T-helper 22 cell (primary cell): ENCODE measurements at places on chromosomes 11 and 22.

DNA sequence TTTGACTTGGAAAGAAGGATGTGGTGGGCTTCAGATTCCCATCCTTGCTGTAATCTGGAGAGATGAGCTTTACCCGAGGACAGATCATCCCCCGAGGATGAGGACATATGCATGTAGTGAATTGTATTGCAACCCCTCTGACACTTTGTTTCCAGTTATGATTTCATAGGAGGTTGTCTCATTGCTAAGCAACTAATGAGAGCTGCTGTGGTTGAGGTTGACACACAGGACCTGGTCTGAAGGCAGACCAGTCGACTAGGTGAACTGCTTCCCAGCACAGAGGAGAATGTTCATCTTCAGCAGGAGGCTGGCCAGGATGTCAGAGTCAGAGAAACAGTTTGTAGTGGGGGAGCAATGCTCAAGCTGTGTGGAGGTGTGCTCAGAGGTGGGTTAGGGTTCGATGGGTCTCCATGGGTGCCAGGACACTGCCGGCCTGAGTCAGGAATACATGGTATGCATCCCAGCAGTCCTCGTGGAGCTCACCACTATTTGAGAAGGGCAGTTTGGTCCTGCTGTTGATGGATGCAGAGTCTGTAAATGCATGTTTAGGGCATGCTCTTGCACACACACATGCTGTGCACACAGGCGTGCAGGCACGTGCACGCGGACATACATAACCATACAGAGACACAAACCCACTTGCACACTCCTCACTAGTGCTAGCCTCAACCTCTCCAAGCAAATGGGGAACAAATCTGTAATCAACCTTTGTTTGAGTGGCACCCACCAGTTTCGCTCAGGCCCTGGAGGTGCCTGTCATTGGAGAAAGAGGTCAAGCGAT, 153.7 kb downstream of the TBC1D22A start:
- DNase-seq, result no peak

GRCh38 chr11:94768602-94769541, 716 bp downstream of the AMOTL1 start:
- DNase-seq, result no peak

- DNase-seq, result no peak
These were observed 38.2 kb downstream of the TOM1 start for GRCh38 chr22:35337932-35338331.

GRCh38 chr11:42595876-42596275, 715.9 kb upstream of the API5 start:
- no peak for DNase-seq

GRCh38 chr22:47624252-47625012, 862.0 kb downstream of the TBC1D22A start:
- no peak for DNase-seq

- no peak for DNase-seq
These were observed 12.2 kb upstream of the SERPING1 start for GRCh38 chr11:57585301-57585700.

DNA sequence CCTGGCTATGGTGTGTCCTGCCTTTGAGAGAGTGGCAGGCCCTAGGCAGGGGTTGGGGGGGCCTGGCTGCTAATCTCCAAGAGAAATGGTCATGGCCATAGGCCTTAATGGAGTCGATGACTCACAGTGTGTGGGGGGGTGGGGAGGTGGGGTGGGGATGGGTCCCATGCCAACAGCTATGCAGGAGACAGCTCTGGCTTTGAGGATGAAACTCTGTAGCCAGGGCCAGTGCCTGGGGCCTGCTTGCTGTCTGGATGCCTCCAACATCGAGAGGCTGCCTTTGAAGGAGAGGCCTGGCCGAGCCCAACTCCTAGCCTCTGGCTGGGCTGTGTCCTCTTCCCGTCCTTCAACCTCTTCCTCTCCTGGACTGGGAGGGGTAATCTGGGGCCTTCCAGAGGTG, 23.9 kb upstream of the TSPAN18 start:
- DNase-seq, result no peak

DNA sequence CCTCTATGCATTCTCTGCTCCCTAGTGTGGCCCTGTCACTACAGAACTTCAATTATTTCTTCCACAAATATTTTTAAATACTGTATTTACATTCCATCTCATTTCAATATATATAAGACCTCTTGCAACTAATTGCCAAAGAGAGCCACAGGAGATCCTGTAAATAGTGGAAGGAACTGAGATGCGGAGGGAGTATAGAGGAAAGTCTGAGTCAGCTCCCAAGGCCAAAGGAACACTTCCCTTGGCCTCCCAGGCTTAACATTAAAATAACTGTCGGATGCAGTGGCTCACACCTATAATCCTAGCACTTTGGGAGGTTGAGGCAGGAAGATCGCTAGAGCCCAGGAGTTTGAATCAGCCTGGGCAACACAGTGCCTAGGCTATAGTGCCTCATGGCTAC, 31.2 kb downstream of the RBFOX2 start:
- no peak for DNase-seq

DNA sequence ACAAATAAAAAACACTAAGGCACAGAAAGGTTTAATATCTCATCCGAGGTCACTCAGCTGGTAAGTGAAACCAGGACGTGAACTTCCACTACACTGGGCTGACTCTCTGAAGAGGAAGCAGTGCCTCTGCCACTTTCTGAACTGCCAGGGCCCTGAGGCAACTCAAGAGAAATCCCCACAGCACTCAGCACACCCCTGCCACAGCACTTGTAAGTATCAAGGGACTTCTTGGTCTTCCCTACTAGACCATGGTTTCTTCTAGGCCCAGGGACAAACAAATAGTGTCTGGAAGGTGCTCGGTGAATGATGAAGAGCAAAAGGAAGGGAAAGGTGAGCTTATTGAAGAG, 49.7 kb downstream of the RPL27A start:
- DNase-seq, result no peak

- DNase-seq, result no peak
These were observed 1225.7 kb downstream of the JRKL start for GRCh38 chr11:97615546-97615945.

GRCh38 chr22:17318817-17319216, 50.4 kb upstream of the CECR2 start:
- no peak for DNase-seq

GRCh38 chr11:16356057-16356760, at the start of gene SOX6:
TSS of gene SOX6 (minus strand) at chr11:16356546. CDS start at chr11:16341248, 15,298 bp downstream.
- no peak for DNase-seq

- no peak for DNase-seq
These were observed 6.1 kb downstream of the STK33 start for GRCh38 chr11:8587915-8588314.

DNA sequence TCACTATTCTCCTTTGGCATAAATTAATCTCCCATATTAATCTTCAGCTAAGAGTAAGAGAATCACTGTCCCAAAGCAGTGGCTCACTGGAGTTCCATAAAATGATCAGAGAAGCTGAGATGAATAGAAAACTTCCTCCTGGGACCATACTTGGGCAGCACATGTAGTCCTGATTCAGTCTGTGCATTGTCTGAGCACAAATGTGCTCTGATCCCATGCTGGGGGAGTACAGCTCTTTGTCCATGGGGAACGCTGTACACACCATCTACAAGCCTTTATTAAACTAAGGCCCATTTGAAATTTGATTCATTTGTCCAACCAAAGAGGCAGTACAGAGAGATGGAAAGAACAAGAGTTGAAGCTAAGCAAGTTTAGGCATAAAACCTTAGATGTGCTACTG, 147.4 kb upstream of the PGR start:
- DNase-seq, result no peak

- no peak for DNase-seq
These were observed 355.2 kb upstream of the NARS2 start for GRCh38 chr11:78929906-78930220.

GRCh38 chr22:29311464-29312217, 3.9 kb downstream of the RASL10A start:
- DNase-seq, result no peak

- DNase-seq, result no peak
These were observed 38.6 kb upstream of the MMP13 start for GRCh38 chr11:102994105-102994504.

GRCh38 chr11:90250970-90251369, 28.1 kb upstream of the CHORDC1 start:
- DNase-seq, result no peak

- DNase-seq, result no peak
These were observed 24.5 kb upstream of the SERPIND1 start for GRCh38 chr22:20749453-20749852.

GRCh38 chr11:22157531-22157930, 35.4 kb upstream of the ANO5 start:
- no peak for DNase-seq

- DNase-seq, result no peak
These were observed 41.9 kb upstream of the TSPAN18 start for GRCh38 chr11:44684859-44685281.

- no peak for DNase-seq
These were observed 128.8 kb downstream of the NTM start for GRCh38 chr11:131499199-131499598.

DNA sequence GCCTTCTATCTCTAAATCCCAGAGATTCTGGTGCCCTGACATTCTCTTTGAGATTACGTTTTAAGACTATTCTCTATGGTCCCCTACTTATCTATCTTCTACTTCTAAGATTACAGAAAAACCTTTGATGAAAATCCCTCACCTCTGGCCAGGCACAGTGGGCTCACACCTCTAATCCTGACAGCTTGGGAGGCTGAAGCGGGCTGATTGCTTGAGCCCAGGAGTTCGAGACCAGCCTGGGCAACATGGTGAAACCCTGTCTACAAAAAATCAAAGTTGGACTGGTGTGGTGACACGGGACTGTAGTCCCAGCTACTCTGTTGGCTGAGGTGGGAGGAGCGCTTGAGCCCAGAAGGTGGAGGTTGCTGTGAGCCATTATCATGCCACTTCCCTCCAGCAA, 14.4 kb downstream of the NUP98 start:
- no peak for DNase-seq
